Jurkat, Clone E6-1 (cell line): ENCODE measurements at places on chromosomes 12 and 14.

DNA sequence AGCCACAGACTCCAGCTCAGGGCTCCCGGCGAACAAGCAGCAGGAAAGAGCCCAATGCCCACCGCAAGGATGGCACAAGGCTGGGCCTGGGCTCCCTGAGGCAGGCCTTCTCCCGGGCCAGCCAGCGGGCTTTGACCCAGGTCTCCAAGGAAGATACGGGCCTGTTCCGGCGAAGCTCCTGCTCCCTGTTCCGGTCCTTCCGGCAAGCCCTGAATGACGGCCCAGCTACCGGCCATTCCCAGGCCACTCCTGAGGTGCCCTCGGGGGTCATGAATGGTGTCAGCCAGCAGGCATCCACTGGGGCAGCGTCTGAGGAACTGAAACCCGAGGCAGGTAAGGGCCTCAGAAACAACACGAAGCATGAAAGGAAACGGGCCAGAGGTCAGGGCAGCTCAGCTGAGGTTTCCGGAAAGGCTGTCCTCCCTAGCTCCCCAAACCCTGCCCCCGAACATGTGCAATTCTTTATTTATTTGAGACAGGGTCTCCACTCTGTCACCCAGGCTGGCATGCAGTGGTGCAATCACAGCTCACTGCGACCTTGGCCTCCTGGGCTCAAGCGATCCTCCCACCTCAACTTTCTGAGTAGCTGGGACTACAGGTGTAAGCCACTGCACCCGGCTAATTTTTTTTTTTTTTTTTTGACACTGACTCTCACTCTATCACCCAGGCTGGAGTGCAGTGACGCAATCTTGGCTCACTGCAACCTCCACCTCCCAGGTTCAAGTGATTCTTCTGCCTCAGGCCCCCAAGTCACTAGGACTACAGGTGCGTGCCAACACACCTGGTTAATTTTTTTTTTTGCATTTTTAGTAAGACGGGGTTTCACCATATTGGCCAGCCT lies 6.0 kb downstream of the EXOC3L4 start:
- no peak for DNase-seq

DNA sequence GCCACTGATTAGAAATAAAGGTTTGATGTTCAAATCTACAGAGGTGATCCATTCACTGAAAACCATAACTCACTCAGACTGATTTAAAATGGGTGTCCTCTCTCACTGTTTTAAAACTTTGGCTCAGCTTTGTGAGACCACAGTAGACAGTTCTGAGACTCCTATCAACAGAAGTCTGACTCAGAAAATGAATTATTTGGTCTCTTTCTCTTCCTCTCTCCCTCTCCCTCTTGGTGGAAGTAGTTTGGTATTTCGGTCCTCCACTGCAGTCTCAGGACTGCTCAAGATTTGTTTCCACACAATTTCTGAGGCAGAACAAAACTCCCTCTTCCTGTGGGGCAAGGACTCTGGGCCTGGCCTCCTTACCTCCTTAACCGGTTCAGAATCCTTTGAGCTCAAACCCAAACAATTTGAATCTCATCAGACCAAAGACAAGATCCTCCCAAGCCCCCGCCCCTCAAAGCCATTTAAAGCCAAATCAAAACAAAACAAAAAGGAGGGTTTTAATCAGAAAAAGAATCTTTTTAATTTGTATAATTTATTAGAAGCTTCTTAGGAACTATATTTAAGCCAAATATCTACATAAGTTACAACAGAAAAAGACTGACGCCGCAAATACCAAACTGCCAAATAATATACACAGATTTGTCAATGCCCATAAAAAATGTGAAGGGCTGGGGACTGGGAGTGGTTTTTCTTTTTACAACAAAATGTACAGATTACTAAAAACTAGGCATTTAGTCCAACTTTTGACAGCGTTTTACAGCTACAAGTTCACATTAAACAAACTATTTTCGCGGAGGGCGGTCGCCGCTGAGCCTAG lies 3.9 kb downstream of the NKX2-1 start:
- no peak for DNase-seq

DNA sequence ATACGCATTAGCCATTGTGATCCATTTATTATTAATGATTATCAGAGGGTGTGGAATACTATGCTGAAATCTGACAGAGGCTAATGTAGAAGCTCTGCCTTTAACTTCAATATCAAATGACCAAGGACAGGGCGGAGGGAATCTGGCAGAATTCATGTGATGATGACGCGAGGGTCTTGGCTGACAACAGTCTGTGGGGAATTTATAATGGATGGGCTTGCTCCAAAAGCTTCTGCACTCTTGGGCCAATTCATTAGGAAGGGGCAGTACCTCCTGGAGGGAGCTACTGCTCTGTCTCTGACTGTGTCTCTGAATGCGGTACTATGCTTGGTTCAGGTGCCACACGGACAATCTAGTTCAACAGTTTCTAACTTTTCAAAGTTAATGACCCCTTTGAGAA lies 46.2 kb downstream of the GALNT8 start:
- no peak for DNase-seq

- DNase-seq = no peak
Measured at GRCh38 chr14:40164083-40164482, 731.9 kb upstream of the FBXO33 start.

DNA sequence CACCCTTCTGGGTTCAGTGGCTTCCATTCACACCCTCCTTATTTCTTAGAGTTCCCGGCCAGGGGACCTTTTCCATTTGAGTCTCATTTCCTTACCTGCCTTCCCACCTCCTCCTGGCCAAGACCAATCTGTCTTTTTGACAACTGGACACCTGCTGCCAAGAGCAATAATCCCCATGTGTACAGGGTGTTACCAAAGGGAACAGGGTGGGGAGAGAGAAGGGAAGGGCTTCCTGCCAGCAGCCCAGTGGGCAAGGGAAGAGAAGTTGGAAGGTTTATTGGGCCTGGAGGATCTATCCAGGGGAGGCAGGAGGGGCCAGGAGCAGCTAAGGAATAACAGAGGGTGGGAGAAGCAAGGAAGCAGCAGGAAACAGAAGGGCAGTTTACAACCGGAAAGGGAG lies 346.2 kb downstream of the C12orf75 start:
- no peak for DNase-seq

GRCh38 chr12:107536613-107537012 lies 149.0 kb upstream of the PWP1 start:
- no peak for DNase-seq

DNA sequence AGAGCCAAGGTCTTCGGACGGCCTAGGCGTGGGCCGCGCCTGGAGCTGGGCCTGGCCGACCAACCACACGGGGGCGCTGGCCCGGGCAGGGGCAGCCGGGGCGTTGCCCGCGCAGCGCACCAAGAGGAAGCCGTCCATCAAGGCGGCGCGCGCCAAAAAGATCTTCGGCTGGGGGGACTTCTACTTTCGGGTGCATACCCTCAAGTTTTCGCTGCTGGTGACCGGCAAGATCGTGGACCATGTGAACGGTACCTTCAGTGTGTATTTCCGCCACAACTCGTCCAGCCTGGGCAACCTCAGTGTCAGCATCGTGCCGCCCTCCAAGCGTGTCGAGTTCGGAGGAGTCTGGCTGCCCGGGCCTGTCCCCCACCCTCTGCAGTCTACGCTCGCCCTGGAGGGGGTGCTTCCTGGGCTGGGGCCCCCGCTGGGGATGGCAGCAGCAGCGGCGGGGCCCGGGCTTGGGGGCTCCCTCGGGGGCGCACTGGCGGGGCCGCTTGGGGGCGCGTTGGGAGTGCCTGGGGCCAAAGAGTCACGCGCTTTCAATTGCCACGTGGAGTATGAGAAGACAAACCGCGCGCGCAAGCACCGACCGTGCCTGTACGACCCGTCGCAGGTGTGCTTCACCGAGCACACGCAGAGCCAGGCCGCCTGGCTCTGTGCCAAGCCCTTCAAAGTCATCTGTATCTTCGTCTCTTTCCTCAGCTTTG lies 4.4 kb upstream of the SHMT2 start:
- DNase-seq = peak; percentile 91

DNA sequence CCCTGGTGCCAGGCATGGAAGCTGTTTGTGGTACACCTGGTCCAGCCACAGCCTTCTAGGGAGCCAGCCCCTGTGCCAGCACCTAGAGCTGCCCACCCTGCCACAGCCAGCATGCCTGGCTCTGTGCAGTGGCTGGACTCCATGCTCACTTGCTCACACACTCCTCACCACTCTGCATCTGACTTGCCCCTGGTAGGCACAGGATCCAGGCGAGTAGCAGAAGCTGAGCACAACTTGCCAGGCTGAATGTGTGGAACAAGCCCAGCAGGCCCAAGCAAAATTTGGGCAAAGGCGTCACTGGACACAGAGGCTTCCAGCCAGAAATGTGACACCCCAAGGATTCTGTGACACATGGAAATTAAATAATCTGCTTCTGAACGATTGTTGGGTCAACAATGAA lies 106.7 kb downstream of the MYF5 start:
- no peak for DNase-seq

GRCh38 chr12:80101126-80101525 lies 1.8 kb downstream of the OTOGL start:
- DNase-seq = no peak

- DNase-seq = peak; percentile 68
Measured at GRCh38 chr12:105721051-105721825, 390.7 kb downstream of the C12orf75 start.

DNA sequence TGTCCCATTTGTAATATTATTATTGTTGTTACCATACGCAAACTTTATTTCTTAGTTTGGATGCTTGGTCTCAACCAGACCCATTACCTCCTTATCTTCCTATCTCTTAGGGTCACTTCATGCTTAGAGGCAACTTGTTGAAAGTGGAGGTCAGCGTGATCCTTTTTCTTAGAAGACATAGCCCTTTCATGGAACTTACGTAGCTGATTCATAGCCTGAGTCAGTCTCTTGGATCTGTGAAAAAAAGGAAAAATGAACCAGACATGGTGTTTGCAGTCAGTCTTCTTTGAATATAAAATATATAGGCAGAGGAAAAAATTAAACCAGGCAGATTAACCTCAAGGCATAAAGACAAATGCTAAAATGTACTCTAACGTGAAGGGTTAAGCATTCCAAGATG lies 613.7 kb downstream of the DIO2 start:
- no peak for DNase-seq

DNA sequence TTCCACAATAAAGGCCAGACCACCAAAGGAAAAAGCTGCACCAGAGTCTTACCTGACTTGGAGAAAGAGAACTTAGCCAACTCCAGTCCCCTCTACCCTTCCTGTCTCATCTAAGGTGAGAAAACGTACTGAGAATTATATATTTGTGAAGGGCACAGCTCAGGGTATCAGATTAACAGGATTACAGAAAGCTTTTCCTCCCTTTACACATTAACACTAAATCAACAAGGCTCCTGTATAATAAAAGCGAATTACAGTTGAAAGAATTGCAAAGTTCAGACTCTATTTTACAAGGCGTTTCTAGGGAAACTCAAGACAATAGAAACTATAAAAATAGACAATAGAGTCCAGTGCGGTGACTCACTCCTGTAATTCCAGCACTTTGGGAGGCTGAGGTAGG lies 82.7 kb upstream of the RPL10L start:
- DNase-seq = no peak

- no peak for DNase-seq
Measured at GRCh38 chr14:77023001-77023996, 5.2 kb downstream of the IRF2BPL start.

GRCh38 chr14:25050269-25051150 lies 563 bp upstream of the STXBP6 start:
- DNase-seq = no peak

- DNase-seq = no peak
Measured at GRCh38 chr12:80877721-80878265, 59.9 kb downstream of the LIN7A start.

GRCh38 chr14:55146425-55146824 lies 17.4 kb downstream of the LGALS3 start:
- DNase-seq = peak; percentile 15

GRCh38 chr12:121712190-121712460 lies 427 bp upstream of the TMEM120B start:
- no peak for DNase-seq

GRCh38 chr14:32572867-32573150 lies 243.7 kb downstream of the AKAP6 start:
- DNase-seq = no peak

DNA sequence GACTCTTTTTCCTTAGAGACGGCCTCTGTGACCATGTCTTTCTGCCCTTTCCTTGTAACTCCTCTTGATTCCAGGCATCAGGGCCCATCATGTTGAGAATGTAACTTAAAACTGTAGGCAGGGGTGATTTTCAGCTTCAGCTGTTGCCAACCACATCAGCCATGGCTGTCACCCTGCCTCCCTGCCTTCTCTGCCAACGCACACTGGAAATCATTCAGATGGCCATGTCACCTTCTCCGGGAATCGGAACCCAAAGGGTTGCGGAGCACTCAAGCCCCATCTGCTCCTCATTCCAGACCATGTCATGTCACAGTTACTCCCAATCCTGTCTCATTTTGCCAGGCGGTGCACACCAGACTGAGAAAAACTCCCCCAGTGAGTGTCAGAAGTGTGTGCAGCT lies 72.1 kb downstream of the EMP1 start:
- DNase-seq = no peak

DNA sequence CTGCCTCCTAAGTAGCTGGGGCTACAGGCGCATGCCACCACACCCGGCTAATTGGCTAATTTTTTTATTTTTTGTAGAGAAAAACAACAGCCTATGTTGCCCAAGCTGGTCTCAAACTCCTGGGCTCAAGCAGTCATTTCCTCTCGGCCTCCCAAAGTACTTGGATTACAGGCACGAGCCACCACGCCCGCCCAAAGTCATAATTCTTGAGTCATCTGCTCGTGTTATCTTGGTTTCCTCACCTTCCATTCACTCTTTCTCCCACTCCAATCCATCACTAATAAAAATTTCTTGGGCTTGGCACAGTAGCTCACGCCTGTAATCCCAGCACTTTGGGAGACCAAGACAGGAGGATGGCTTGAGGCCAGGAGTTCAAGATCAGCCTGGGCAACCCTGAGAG lies 32.0 kb downstream of the ITGA7 start:
- DNase-seq = no peak

DNA sequence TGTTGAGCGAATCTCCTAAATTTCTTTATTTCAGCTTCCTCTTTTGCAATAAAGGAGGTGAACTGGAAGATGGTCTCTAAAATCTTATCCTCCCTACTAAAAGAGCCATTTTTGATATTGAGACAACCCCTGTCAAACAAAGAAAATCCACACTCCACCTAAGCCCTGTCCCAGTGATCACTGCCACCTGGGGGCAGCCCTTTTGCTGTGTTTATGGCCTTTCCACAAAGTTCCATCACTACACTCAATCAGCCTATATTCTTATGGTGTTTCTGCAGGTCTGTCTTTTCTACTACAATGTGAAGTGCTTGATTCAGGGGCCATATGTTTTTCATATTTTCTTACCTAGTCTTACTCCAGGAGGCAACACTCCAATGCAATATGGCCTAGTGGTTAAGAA lies 163.7 kb downstream of the BMP4 start:
- no peak for DNase-seq

DNA sequence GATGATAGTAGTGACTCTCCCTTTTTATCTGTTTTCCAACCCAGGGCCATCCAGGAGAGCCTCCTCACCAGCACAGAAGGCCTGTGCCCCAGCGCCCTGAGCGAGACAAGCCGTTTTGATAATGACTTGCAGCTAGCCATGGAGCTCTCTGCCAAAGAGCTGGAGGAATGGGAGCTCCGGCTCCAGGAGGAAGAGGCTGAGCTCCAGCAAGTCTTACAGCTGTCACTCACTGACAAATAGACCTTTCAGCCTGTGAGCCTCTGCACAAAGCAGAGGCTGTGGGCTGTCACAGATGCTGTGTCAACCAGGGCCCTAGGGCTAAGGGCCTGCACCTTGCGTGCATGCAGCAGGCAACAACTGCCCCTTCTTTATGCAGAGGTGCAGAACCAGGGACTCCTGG lies 11.0 kb downstream of the C12orf76 start:
- DNase-seq = no peak

GRCh38 chr12:19242581-19242980 lies 113.0 kb downstream of the PLEKHA5 start:
- no peak for DNase-seq
